ENCODE measurements at places on chromosomes 7 and 10.

- no peak for DNase-seq
These were observed 82.0 kb downstream of the AFAP1L2 start for GRCh38 chr10:114322344-114322743.

GRCh38 chr7:49986191-49986590 lies 106.9 kb downstream of the ZPBP start:
- DNase-seq, result no peak

- no peak for DNase-seq
These were observed 39.6 kb upstream of the KLHL7 start for GRCh38 chr7:23065974-23066373.

GRCh38 chr10:14543904-14544210 lies 213.1 kb upstream of the FRMD4A start:
- DNase-seq, result no peak

- DNase-seq, result no peak
These were observed 381.4 kb downstream of the RPS24 start for GRCh38 chr10:78415111-78415510.

DNA sequence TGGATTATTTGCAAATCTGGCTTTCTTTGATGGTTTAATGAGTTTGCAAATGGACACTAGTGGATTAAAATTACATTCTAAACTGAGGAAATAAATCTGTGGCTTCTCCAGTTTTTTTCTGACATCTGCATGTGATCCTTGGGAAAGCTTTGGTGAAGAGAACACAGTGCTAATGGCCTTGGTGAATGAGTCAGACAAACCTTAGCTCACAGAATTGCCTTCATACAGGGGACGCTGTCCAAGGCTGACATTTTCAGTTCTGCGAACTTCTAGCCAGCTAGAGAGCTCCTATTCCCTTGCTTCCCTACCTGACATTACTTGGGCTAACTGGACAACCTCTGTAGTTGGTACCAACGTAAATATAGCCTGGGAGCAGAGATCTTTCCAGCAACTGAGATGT lies 21.2 kb downstream of the BMPER start:
- DNase-seq, result no peak

GRCh38 chr7:68862736-68863135 lies 735.5 kb upstream of the AUTS2 start:
- peak; percentile 33 for DNase-seq

GRCh38 chr10:74994854-74995253 lies 116.6 kb upstream of the SAMD8 start:
- DNase-seq, result no peak

GRCh38 chr7:18016547-18017444 lies 10.8 kb downstream of the PRPS1L1 start:
- no peak for DNase-seq

GRCh38 chr7:126569402-126569801 lies 683.3 kb downstream of the GRM8 start:
- DNase-seq, result no peak

GRCh38 chr10:1514681-1515080 lies 222.6 kb downstream of the ADARB2 start:
- DNase-seq, result no peak

DNA sequence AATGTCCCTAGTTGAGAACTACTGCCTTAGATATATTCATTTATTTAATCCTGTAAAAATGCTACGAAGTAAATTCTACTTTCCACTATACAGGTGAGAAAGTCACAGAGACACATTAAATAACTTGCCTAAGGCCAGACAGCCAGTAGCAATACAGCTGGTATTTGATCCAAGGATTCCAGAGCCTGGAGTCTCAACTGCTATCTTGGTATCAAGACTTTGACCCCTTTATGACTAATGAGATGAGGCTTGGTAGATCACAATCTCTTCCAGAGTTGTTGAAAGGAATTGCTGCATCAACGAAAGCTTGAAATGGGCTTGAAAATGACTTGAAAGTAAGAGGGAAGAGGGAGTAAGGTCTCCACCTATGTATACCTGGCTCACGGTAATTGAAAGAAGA lies 83.3 kb downstream of the ORC5 start:
- DNase-seq, result no peak

DNA sequence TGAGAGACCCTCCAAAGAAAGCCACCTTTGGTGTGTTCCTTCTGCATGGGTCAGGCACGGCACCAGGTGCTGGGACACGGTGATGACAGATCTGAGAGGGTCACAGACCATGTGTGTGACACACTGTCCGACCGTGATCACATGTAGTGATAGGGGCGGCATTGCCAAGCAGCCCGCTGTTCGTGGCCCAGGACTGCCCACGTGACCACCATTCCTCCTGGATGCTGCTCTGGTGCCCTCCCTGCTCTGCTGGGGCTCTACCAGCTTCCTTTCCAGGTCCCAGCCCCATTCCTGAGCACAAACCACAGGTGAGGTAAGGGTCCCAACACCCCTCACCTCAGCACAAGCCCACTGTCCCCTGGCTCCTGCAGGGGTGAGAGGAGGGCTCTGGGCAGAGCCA lies 10.1 kb upstream of the SLC18A3 start:
- DNase-seq, result no peak

GRCh38 chr7:99296471-99296870 lies 23.8 kb downstream of the MYH16 start:
- DNase-seq, result no peak

DNA sequence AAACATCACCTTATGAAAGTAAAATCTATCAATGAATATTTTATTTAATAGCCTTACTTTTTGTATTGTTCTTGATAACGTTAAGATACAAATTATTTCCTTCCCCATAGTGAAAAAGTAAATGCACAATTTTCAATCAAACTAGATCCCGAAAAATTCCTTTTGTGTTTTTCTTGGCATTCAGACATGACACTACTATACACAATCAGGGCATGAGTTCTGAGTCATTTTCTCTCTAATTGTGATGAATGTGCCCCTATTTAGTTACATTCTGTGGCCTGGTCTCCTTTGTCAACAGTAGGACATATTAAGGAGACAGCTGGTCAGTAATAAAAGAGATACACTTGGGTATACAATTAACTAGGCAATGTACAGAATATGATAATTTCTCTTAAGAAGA lies 19.8 kb downstream of the COL1A2 start:
- DNase-seq, result peak; percentile 69

GRCh38 chr7:11458736-11459483 lies 373.1 kb downstream of the THSD7A start:
- DNase-seq, result no peak

GRCh38 chr7:132035517-132036362 lies 479.3 kb upstream of the PODXL start:
- no peak for DNase-seq

- no peak for DNase-seq
These were observed 13.4 kb downstream of the LRRC27 start for GRCh38 chr10:132345345-132345744.

DNA sequence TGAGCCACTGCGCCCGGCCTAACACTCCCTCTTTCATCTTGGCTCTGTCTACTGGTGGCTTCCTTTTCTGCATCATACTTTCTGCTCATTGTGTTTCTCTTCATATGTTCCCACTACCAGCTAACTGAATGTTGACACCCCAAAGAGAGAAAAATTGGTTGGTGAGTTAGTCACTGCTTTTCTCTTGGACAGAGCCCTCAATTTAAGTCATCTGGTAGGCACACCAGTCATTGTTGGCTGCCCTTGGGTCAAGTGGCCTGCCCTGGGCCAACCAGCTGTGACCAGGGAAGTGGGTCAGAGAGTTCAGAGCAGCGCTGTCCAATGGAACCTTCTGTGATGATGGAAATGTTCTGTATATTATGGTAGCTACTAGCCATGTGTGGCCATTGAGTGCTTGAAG lies 52.0 kb downstream of the GRK5 start:
- DNase-seq, result no peak

- DNase-seq, result peak; percentile 56
These were observed 50.7 kb upstream of the GHITM start for GRCh38 chr10:84088626-84089025.

DNA sequence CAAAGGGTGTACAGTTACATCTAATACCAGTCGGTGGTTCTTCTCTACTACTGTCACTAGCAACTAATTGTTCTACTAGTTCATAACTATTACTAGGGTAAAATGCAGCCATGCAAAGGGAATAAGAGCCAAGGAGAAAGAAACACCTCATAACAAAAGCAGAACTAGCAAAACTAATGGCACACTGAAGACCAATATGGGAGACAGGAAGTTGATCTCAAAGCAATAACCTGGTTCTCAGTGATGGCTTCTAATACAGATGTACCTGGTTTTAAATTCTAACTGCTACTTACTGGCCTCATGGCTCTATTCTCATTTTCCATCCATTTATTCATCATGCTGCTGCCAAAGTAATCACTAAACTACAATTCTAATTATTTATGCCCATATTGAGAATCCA lies 170.3 kb downstream of the SEMA3E start:
- no peak for DNase-seq

DNA sequence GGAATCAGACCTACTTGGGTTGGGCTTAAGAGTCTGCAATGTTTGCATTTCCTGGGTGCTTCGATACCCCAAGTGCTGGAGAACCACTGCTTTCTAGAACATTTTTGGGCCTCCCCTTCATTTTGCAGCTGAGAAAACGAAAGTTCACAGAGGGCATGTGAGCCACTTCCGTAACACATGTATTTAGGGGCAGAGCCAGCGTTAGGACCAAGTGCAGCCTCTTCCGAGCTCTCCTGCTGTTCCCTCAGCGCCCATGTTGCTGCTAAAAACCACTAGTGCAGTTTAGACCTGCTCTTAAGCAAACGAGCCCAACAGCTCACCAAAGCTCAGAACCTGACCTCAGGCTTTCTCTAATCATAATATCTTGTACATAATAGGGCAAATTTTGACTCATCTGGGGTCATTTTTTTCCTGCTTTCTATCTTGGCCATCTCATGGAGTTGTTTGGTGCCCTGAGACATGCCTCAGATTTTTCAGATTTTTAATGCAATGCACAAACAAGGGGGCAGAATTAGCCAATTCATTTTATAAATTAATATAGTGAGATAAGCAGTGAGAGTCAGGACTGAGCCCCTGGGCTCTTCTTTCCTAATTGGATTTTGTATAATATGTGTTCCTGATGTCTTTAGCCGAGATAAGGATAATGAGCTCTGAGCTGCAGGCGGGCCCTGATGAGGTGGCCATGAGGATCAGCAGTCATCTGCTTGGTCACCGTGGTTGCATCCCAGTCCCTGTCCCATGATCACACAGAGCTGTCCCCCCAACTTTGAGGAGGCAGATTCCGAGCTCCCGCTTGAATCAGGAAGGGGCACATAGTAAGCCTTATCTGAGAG lies 12.9 kb downstream of the BAG3 start:
- no peak for DNase-seq

DNA sequence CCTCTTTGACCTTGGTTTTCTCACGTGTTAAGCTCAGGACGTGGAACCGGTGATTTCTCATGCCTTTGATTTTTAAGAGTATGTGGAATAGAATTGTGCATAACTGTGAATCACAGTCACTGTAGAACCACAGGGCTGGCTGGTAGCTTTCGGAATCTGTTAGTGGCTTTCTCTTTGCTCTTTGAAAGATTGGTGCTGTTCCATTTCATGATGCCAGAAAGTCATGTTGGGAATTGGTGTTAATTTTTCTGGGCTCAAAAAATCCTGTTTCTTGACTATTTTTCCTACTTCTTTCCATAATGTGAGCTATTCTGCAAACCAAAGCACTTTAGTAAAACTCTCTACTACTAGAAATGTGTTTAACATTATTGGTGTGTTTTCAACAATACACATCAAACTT lies 73.0 kb downstream of the CACNB2 start:
- no peak for DNase-seq

DNA sequence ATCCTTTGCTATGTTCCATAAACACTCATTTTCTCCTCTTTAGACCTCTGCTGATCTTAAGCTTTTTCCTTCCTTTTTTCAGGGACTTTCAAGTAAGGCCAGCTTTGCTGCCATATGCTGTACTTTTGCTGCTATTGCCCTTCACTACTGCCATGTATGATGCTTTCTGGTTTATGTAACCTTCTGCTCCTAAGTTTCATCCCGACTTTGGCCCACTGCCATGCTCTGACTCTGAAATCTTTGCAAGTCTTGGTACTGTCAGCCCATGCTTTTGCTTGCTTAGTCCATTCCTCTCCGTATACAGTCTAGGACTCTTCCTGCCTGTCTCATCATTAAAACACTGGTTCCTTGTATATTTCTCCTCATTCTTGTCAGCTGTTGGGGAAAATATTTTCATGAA lies 152.4 kb downstream of the RNF133 start:
- no peak for DNase-seq

GRCh38 chr10:133127291-133128125 lies 32.5 kb upstream of the KNDC1 start:
- no peak for DNase-seq

- no peak for DNase-seq
These were observed 148.8 kb downstream of the MBL2 start for GRCh38 chr10:52623761-52624160.

- no peak for DNase-seq
These were observed 418.1 kb downstream of the GFRA1 start for GRCh38 chr10:115854740-115855435.

- no peak for DNase-seq
These were observed 491.9 kb downstream of the SORCS1 start for GRCh38 chr10:106672517-106673175.

- no peak for DNase-seq
These were observed 31.6 kb downstream of the PHYH start for GRCh38 chr10:13268310-13268709.

- no peak for DNase-seq
These were observed 77.3 kb downstream of the PARD3 start for GRCh38 chr10:34737772-34738169.

GRCh38 chr7:7323352-7323751 lies 141.0 kb downstream of the C1GALT1 start:
- DNase-seq, result peak; percentile 53

All from NCI-H1092 (cell line).